ENCODE measurements at places on chromosomes 3 and 15.

GRCh38 chr15:62279041-62279440, 114.0 kb upstream of the C2CD4B start:
- DNase-seq: no peak

GRCh38 chr3:139388821-139389551, 461 bp downstream of the COPB2 start:
- peak; percentile 42 for DNase-seq

- no peak for DNase-seq
Observed at GRCh38 chr15:31280046-31280830, 46.4 kb upstream of the KLF13 start.

- no peak for DNase-seq
Observed at GRCh38 chr3:56087451-56088053, 380.7 kb downstream of the ERC2 start.

GRCh38 chr15:68464448-68465090, 32.6 kb upstream of the ITGA11 start:
- no peak for DNase-seq

DNA sequence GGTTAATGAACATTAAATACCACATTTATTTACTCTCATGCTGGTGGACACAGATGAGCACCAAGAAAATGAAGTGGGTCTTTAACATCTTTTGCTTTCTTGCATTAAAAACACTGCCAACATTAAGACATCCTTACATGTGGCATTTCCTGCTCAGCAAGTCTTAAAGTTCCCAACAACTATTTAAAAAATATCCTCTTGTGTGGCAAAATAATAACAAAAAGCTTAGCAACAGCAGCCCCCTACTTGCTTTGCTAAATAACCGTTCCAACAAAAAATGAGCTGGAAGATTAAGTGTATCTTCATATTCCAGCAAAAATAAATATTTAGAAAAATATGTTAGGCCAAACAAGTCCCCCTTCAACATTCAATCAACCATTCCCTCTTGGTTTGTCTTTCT, 93.1 kb downstream of the SUCLG2 start:
- DNase-seq: no peak

DNA sequence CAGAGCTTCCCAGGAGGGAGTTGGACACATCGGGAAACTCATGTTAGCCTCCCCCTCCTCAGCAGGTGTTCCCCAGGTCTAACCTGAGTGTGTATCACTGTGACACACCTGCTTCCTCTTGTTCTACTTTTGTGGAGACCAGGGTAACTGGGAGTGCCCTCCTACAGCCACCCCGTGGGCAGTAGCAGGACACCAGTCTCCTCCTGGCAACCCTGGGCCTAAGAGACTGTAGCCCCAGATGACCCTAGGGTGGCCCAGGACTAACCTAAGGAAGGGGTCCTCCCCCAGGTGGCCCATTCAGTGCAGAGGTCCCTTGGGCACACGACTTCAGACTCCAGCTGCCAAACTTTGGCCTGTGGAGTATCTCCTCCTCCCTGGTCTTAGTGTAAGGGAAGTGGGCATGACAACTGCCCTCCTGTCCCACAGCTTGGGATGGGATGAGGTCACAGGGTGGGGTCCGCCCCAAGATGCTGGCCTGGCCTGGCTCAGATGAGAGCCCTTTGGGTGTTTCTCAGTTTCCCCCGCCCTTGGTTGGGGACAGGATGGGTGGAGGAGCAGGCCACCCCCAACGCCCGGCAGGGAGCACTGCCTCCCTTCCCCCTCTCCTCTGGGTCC, 4.8 kb downstream of the CSK start:
- DNase-seq: no peak

GRCh38 chr3:184503647-184504046, 57.9 kb upstream of the EPHB3 start:
- no peak for DNase-seq

- peak; percentile 29 for DNase-seq
Observed at GRCh38 chr3:114299421-114299820, 5.6 kb downstream of the TIGIT start.

DNA sequence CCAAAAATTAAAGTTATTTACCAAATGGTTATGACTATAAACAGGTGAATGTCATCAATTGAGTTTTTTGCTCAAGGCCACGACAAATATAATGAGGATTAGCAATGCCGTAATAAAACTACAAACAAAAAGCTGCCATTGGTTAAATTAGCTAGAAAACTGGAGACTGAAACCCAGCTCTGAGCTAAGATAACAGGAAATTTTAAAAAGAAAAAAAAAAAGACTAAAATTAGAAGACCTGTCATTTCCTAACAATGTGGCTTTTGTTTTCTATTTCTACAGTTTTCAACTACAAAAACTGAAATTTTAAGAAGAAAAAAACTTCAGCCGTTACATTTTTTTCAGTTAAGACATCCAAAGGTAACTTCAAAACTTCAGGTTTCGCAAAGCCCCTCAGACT, 9.7 kb downstream of the SLC12A6 start:
- DNase-seq: peak; percentile 17

DNA sequence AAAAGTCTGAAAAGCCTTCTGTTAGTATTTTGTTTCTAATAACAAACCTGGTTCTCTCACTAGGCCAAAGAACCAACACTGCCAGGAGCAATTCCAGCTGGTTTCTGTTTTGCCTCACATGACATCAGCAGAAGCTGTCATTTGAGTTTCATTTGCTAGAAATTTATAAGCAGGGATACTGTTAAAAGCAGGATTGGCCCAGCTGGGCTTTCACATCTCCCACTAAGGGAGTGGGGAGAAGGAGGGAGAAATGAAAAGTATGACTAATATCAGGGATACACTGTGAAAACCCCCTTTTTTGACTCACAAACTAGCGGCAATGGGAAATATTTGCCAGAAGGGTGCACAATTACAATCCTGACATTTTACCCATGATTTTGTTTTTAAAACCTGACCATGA, 5.3 kb downstream of the CCDC80 start:
- DNase-seq: peak; percentile 22
